ENCODE measurements at places on chromosomes 11 and 22.

DNA sequence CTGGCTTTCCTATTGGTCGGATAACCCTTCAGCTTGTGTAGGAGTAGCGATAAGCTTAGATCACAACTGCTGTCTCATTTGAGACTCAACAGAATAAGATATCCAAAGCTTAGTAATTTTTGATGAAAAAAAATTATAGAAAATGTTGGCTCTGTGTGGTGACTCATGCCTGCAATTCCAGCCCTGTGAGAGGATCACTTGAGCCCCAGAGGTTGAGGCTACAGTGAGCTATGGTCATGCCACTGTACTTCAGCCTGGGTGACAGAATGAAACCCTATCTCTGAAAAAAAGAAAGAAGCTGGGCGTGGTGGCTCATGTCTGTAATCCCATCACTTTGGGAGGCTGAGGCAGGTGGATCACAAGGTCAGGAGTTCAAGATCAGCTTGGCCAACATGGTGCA lies 55.6 kb upstream of the RRM1 start:
- DNase-seq: no peak

- DNase-seq: no peak
These were observed 954 bp upstream of the MN1 start for GRCh38 chr22:27802346-27803073.

GRCh38 chr22:22397875-22398524 lies 110.5 kb downstream of the ZNF280B start:
- DNase-seq: no peak

DNA sequence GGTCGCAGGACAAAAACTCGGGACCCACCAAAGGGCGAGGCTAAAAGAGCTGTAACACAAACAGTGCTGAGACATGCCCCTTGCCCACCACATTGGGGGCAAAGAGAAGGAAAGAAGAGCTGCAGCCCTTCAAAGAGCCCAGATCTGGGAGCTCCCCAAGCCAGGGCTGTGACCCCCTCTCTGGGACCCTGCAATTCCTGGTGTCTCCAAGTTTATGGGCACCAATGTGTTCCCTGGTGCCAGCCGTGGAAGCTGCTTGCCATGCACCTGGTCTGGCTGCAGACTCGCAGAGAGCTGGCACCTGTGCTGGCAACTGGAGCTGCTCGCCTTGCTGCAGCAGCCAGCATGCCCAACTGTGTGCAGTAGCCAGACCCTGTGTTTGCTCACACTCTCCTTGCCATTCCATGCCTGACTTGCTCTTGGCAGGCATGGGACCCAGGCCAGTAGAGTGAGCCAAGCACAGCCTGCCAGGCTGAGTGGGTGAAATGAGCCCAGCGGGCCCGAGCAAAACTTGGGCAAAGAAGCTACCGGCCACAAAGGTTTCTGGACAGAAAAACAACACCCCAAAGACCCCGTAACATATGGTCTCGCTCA lies 16.0 kb downstream of the RRP8 start:
- DNase-seq: no peak

DNA sequence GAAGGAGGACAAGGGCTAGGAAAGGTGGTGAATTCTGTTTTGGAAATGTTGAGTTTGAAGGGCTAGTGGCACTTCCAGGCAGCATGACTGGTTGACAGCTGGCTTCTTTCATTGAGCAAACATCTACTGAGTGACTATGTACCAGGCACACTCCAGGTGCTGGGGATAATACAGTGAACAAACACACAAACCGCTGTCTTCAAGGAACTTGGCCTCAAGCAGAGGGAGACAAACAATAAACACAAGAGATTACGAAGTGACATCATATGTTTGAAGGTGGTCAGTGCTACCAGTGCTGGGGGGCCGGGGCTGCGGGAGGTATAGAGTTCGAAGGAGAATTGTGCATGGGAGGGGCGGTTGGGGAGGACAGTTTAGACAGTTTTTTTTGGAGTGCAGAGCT lies 197.0 kb upstream of the SORL1-AS1 start:
- no peak for DNase-seq

GRCh38 chr11:3203221-3204043 lies 15.2 kb downstream of the MRGPRG start:
- DNase-seq: no peak

DNA sequence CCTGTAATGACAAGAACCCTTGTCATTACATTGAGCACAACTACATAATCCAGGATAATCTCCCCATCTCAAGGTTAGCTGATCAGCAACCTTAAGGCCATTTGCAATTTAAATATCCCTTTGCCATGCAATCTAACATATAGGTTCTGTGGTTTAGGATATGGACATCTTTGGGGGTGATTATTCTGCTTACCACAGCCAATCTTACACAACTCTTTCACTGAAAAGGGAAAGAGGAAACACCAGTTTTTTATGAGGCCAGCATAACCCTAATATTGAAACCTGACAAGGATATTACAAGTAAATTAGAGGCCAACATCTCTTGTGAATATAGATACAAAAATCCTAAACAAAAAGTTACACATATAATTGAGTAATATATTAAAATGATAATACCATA lies 78.5 kb downstream of the CYP2R1 start:
- no peak for DNase-seq

- no peak for DNase-seq
These were observed 28.9 kb upstream of the RAB1B start for GRCh38 chr11:66239511-66239910.

DNA sequence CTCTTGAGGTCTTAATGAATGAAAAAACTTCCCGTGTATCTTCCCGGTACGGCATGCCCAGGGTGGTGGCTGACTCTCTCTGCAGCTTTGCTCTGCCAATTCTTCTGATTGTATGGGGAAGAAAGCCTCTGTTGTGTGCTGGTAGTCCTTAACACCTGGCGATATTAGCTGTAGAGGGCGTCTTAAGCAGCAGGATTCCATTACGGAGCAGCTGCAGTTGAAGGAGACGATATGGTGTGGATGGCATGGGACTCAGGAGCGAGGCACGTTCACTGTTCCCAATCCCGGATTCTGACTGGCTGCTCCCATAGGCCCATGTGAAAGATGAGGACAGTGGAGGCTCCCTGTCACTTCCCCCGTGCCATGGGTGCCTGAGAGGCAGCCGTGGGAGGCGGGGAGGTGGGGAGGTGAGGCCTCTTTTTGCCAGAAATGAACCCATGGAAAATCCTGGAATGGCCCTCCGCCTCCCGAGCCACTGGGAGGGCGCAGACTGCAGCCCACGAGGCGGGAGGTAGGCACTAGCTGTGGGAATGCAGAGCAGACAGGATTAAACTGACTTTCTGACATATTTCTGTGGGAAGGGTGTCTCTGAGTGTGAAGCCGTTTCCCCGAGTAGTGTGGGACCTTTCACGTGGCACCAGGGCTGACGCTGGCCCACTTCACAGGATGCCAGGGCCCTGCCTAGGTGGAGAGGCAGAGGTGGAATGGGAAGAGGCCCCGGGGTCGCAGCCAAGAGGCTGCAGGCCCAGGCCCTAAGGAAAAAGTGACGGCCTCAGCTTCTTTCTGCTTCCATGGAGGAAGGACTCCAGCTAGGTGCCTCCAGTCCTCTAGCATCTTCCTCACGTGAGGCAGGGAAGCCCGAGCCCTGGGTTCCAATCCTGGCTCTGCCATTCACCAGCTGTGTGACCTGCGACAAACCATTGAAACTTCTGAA lies 121.4 kb upstream of the CD82 start:
- DNase-seq: no peak

DNA sequence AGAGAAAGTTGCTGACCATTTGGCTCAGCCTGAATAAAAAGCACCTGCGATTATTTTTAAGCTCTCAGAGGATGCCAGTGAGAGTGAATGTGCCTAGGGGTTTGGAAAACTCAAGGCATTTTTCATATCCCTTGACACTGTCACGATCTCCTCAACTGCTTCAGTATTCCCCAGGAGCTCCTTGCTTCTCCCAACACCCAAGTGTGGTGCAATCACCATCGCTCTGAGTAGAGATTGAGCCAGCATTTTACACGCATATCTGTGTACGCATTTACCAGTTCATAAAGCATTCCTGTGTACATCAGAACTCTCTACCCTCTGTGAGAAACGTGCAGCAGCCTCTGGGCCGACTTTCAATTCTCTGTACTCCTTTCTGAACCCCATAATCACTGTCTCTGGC lies 1.3 kb downstream of the SRRD start:
- no peak for DNase-seq

DNA sequence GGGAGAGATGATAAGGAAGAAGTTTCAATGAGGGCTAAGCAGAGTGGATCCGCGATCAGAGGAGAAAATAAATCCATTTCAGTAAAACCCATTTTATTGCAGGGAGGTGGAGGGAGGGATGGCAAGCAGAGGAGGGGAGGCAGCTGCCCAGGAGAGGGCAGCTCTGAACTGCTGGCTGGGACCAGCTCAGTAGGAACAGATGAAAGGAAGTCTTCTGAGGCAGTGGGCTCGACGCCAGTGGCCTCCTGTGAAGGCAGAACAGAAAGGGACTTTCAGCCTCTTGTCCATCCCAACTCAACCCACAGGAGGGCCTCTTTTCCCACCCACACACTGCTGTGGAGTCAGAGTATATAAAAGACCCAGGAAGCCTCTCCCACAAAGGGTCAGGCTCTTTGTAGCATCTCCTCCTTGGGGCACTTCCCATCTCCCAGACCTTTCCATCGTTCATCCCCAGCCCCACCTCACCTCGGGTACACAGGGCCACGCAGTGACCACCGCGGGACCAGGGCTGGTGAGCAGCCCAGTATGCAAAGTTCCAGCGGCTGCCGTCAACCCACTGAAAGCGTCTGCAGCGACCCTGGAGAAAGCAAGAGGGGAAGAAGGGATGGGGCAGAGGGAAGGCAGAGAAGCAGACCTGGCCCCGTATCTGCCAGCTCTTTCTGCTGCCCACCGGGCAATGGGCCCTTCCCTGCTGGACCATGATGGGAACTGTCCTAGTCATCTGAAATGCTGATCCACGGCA lies 3.0 kb downstream of the PRG2 start:
- DNase-seq: no peak

GRCh38 chr22:32731372-32731771 lies 70.1 kb upstream of the TIMP3 start:
- no peak for DNase-seq

DNA sequence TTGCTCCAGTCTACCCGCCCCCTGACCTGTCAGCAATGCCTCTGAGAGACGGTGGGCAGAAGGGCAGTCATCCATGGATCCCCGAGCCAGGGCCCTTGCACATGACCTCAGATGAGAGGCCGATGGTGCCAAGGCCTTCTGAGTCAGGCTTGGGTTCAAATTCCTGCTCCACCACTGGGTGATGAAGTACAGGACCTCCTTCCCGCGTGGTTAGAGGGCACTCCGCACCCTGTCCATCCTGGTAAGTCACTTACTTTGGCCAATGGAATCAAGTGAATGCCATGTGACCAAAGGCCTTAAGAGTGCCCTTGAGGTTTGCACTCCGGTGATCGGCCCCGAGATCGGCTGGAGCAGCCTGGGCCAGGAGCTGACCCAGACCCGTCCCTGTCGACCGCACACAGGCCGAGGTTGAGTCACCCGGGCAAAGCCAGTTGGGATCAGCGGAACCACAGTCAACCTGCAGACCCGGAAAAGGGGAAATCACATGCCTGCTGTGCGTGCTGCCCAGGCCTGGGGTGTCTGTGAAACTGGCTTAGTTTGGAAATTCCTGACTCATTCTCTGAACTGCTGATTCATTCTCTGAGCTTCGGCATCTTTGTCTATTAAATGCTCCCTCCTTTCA lies 48.9 kb downstream of the RTL6 start:
- no peak for DNase-seq

Data from kidney capillary endothelial cell (primary cell).